ENCODE measurements at places on chromosomes 12 and 14.
A peak's percentile ranks its signal among the peaks of the same experiment; 100 is the strongest.

- no peak for DNase-seq
Observed at GRCh38 chr14:106838991-106839769, 1312.8 kb downstream of the TMEM121 start.

DNA sequence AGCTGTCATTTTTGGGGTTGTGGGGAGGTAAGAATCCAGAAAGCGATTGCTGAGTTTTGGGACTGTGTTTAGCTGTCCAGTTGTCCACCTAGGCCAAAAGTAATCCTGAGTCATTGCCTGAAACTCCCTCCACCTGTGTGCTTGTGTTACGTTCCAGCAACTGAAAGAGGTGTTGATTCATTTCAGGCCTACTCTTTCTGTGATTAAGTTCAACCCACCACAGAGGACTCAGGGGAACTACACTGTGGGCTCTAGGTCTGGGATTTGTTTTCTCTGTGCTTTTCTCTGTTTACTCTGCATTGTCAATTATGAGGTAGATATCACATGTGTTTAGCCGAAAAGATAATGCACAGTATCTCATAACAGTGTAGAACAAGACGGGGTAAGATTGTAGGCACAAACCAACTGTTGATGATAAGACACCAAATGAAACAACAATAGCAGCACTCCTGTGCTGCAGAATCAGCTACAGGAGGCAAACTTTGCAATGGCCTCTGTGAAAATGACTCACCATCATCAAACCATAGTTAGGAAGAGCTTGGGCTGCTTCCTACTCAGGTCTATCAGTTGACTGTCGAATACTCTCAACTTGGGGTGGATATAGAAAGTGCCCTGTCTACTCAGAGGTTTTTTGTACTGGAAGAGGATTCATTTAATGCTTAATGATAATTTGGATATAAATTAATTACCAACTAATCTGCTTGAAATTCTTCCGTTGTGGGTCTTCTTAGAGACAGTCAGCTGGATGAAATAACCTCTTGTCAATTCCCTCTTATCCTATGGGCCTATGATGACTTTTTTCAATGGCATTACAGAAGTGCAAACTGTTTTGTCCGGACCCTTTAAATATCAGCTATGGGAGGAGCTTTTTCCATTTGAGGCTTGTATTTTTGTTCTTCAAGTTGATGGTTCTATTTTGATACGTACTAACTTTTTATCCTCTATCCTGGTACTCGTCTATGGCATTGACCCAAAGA lies 385.9 kb downstream of the BMP4 start:
- DNase-seq: no peak

DNA sequence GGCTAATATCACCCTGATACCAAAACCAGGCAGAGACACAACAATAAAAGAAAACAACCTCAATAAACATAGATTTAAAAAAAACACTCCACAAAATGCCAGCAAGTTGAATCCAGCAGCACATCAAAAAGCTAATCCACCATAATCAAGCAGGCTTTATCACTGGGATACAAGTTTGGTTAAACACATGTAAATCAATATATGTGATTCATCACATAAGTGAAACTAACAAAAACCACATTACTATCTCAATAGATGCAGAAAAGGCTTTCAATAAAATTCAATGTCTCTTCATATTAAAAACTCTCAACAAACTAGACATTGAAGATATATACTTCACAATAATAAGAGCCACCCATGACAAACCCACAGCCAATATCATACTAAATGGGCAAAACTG lies 17.0 kb upstream of the TAS2R14 start:
- no peak for DNase-seq

- no peak for DNase-seq
Observed at GRCh38 chr12:41230756-41231155, 42.6 kb downstream of the PDZRN4 start.

DNA sequence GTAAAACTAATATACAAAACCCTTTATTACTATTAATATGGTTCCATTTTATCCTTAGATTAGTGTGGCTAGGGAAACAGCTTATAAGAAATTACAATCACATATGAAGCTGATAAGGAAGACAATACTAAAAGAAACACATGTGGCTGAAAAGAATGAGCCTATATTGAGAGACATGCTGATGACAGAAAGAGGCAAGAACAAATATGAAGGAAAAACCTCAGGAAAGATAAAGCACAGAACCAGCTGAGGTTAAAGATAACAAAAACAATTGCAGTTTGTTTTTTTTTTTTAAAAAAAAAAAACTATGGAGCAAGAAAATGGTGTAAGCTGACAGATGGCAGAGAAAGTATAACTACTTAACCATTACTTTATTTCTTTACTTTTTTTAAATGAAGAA lies 69.2 kb upstream of the OSBPL8 start:
- no peak for DNase-seq

- peak; percentile 31 for DNase-seq
Observed at GRCh38 chr14:32561520-32561919, 232.4 kb downstream of the AKAP6 start.

- DNase-seq: no peak
Observed at GRCh38 chr12:48067250-48067938, 38.5 kb downstream of the SENP1 start.

- DNase-seq: no peak
Observed at GRCh38 chr12:117596968-117597367, 235.5 kb upstream of the NOS1 start.

GRCh38 chr12:1776170-1776921 lies 44.0 kb upstream of the LRTM2 start:
- no peak for DNase-seq

DNA sequence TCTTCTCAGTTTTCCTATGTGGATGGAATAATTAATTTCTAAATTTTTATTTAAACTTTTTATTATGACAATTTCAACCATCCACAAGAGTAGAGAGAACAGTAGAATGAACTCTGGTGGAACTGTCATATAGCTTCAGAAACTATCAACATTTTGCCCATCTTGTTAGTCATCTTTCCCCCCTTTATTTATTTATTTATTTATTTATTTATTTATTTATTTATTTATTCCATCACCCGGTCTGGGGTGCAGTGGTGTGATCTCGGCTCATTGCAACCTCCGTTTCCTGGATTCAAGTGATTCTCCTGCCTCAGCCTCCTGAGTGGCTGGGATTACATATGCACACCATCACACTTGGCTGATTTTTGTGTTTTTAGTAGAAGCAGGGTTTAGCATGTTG lies 23.5 kb downstream of the ADCK1 start:
- no peak for DNase-seq

GRCh38 chr12:88935856-88936255 lies 355.6 kb upstream of the KITLG start:
- no peak for DNase-seq

DNA sequence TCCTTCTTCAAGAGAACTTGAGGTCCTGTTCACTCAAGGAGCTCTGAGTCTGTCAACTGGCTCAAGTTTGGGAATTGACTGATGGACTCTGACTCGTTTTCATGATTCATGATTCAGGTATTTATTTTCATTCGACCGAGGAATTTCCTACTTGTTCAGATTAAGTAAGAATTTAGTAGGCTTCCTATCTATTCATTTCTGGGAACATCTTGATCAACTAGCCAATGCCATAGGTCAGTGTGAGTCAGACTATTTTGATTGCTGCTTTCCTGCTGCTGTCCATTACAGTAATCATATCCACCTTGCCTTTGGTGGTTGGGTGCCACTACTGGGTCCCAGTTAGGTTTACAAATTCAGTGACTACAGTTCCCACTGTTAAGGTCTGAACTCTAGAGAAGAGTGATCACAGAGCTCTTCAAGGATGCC lies 6.1 kb downstream of the FAM186A start:
- DNase-seq: peak; percentile 70

DNA sequence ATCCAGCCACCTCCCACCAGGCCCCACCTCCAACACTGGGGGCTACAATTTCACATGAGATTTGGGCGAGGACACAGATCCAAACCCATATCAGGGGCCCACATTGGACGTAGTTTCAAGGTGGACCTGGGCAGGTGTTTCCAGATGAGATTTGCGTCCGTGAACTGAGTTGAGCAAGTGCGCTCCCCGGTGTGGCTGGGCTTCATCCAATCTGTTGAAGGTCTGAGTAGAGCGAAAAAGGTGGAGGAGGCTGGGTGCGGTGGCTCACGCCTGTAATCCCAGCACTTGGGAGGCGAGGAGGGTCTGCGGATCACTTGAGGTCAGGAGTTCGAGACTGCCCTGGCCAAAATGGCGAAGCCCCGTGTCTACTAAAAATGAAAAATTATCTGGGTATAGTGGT lies 4.9 kb upstream of the GLT1D1 start:
- DNase-seq: no peak

DNA sequence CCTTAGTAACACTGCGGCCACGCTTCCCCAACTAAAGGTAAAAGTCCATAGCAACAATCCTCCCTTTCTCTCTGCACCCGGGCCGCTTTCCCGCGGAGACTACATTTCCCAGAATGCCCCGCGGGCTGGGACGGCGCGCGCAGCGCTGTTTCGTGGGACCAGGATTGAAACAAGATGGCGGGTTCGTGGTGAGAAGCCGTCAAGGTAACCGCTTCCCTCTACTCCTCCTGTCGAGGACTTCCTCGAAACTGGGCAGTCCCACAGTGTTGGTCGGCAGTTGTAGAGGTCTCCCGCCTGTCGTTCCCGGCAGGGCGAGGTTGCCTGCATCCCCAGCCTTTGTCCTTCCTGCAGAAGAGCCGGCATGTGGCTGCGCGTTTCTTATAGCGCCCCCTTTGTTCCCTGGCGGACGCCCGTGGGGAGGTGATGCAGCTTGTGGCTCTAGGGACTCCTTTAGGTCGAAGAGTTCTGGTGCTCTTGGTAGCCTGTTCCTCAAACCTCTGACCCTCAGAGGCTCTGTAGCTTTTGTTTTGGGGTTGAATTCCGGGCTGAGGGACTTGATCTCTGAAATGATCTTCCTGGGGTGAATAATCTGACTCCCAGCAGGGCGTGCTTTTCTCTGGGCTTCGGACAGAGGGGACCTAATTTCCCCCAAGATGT lies at the start of gene MRPL42:
TSS of gene MRPL42 (plus strand) at position 164 of the 657 bp plus-strand sequence. CDS start 1,772 bp downstream, outside the sequence.
- peak; percentile 53 for DNase-seq

GRCh38 chr14:102479107-102479506 lies 30.5 kb downstream of the ANKRD9 start:
- no peak for DNase-seq

- no peak for DNase-seq
Observed at GRCh38 chr14:105204206-105204930, 23.3 kb upstream of the NUDT14 start.

- DNase-seq: no peak
Observed at GRCh38 chr12:79618848-79619404, 71.8 kb downstream of the PAWR start.

DNA sequence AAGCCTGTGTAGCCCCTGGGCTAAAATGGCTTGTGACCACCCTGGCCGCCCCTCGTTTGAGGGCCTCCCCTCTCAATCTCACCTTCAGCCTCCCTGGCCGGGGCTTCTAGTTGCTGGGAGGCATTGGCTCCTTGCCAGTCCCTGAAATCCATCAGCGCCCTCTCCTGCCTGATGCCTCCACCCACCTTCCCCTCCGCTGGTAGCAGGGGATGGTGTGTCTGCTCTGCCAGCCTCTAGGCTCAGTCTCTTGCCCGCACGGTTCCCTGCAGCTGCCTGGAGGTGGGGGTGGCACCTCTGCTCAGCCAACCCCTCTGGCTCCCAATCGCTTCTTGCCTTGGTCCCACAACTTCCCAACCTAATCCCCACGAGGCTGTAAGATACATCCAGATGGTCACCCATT lies 167.9 kb downstream of the PHETA1 start:
- DNase-seq: no peak

DNA sequence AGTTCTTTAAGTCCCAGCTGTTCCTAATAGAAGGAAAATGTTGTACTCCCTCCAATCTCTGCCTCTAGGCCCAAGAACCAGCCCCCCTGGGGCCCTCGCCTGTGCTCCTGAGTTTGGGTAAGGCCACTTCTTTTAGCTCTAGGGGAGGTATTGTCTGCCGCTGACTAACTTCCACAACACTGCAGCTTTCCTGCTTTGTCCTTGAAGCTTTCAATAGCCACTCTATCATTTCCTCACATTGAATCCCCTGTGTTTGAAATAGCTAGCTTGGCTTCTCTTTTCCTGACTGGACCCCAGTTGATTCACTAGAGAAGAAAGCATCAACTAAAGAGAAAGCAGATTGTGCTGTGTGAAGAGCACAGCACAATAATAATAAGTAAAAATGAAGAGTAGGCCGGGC lies 28.8 kb downstream of the KRT80 start:
- DNase-seq: no peak

DNA sequence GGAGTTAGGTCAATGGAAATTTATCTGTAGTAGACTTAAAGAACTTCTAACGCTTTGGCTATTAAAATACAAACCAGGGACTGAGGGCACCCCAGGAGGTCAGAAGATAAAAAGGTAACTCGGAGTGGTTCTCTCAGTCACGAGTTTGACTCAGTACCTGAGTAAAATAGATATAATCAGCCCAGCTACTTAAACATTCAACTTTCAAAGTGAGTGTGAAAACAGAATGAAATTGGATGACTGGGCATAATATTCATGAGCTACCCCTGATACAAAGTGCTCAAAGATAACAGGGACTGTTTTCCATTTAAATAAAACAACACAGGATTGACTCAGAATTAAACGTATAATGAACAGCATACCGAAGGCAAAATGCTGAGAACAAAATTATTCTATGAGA lies 75.0 kb downstream of the FOXN3 start:
- DNase-seq: no peak

DNA sequence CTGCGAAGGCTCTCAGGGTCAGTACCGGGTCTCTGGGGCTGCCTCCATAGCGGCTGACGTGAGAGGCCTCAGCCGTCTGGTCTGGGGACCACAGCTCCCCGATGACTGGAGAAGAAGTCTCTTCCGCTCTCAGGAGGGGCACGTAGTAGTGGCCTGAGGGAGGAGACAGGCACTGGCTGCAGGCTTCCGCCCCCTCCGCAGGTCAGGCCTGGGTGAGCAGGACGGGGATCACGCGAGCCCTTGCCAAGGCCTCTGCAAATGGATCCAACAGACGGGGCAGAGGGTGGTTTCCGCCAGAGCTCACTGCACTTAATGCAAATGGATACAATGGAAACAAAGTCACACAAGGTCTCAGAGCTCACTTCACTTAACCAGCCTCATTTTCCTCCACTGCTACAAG lies 24.7 kb downstream of the ANKLE2 start:
- DNase-seq: no peak

DNA sequence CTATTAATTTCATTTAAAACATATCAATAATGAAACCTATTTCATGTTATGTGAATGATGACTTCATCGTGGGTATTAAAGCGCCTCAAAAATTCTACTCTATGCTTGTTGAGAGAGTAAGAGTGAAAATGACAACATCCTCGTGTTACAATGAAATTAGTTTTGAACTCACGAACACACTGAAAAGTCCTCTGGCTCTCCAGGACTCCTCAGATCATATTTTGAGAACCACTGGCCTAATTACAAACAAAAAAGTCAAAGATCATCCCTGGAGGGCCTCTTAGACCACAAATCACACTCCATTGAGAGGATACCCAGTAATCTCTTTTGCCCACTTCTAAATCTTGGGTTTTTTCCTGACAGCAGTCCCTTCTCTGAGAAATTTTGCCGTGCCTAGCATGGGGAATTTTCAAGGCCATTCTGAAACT lies 19.1 kb downstream of the DAAM1 start:
- no peak for DNase-seq

DNA sequence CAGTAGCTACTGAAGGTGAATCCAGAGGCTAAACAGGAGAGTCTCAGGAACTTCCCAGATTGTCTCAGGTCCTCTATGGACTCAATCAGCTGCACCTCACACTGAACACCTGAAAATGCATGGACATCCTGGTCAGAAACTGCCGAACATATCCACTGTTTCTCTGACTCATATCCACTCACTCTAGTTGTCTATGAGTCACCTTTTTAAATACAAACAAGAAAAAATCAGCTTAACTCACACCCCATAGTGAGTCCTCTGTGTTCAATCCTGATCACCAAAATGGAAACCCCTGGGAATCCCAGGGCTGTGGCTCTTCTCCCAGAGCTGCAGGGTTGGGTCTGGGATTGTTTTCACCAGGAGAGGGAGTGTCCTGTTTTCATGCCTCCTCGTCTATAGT lies 556.7 kb downstream of the TMEM121 start:
- DNase-seq: no peak
